ENCODE measurements at places on chromosomes 2 and 18. TPM values are rescaled to one million over a fixed set of nuclear protein-coding genes. Genes with fewer than 3 reads are reported as not detected.

DNA sequence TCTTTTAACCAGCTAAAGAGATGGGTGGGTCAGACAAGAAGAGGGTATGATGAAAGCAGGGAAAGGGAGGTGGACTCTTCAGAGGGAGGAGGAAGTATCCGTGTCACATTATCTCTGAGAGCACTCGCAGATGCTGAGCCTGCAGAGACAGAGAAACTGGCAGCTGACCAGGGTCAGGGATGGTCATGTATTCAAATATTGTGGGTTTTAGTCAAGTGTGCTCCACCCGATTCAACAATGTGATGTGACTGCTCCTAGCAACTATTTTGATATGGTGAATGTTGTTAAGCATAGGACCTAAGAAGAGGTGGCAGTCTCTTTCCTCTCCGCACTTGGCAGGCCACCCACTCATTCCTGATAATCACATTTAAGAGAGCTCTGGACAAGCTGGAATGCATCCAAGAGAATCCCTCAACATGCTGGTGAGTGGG is 1.3 kb upstream of the CLIP4 start:
- DNase-seq: no peak

DNA sequence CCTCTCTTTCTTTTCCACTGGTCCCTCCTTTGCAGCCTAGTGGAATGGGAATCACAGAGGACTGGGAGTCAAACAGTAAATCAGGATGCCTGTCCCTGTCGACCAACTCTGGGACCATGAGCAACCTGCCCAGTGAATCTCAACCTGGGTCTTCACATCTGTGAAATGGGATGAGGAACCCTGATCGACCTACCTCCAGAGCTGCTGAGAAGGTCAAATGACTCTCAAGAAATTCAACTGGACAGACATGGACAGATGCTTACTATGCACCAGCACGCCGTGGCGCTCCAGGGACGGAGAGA is 73.3 kb upstream of the TAF1B start:
- no peak for DNase-seq

GRCh38 chr2:208366215-208367127 is 40.1 kb upstream of the PTH2R start:
- DNase-seq: no peak

DNA sequence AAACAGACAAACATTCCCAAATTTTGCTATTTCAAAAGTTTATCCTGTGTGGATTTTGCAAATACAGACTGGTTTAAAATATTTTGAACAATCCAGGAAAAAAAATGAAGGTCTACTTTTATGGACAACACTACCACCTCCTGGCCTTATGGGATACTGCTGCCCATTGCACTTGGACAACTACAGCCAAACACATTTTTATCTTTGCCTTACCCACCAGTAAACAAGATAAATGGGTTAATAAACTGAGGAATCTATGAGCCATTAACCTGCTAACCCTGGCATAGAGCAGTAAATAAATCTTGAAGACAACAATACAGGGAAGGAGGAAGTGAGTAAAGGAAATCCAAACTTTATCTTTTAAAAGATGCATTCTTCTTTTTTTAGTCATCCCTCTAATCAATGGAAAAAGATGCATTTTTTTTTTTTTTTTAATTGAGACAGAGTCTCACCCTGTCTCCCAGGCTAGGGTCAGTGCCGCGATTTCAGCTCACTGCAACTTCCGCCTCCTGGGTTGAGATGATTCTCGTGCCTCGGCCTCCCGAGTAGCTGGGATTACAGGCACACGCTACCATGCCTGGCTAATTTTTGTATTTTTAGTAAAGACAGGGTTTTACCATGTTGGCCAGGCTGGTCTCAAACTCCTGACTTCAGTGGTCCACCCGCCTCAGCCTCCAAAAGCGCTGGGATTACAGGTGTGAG is 2.1 kb upstream of the SPIRE1 start:
- peak; percentile 27 for DNase-seq

DNA sequence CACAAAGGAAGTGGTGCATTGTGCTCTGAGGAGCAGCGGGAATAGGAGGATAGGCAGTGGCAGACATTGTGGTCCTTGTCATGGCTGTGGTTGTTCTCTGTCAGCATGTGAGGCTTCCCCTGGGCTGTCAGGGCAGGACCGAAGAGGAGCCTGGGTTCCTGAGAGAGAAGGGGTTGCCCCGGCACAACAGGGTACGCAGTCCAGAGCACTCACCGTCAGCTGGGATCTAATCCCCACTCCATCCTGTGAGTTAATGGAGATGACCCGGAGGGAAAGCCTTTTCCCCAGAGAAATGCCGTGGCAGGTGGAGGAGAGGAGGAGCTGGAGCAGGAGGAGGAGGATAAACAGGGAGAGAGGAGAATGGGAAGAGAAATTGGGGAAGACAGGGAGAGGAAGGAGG is 396.7 kb upstream of the HS6ST1 start:
- no peak for DNase-seq

Gene GLI2
- not detected for total RNA-seq

DNA sequence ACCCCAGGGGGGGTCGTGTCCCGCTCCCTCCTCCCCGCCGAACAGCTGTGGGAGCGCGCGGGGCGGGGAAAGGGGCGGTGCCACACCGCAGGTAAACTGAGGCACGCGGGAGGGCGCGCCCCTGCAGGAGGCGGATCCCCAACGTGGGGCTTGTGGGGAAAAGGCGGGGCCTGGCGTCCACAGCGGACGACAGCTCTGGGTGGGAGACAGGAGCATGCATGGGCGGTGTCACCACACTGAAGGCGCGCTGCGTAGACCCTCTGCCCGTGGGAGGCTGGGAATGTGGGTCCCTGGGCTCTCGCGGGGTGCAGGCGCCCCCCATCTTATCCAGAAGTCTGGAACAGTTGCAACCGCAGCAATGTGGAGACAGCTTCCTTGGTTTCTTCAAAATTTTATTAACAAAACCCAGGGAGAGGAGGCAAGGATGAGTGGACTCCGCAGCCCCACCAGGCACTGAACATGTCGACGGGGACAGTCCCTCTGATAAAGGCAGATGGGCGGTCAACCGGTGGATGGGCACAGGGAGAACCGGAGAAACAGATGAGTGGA is 723 bp upstream of the MBD1 start:
- DNase-seq: no peak

DNA sequence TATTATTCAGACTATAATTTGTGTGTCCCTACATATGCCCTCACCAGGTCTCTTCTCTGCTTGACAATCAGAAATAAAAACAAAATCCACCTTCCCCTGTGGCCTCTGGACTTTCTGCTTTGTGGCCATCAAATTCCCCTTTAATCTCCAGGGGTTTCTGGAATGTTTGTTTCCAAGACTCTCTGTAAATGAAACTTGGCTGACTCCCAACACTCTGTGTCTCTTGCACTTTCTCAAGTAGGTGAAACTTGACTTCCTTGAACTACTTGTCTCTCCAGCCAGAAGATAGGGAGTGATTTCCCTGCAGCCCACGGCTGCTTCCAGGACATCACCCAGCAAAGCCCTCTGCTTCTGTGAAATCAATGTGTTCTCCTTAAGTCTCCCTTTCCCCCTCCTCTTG is 54.1 kb upstream of the AQP4 start:
- DNase-seq: no peak

DNA sequence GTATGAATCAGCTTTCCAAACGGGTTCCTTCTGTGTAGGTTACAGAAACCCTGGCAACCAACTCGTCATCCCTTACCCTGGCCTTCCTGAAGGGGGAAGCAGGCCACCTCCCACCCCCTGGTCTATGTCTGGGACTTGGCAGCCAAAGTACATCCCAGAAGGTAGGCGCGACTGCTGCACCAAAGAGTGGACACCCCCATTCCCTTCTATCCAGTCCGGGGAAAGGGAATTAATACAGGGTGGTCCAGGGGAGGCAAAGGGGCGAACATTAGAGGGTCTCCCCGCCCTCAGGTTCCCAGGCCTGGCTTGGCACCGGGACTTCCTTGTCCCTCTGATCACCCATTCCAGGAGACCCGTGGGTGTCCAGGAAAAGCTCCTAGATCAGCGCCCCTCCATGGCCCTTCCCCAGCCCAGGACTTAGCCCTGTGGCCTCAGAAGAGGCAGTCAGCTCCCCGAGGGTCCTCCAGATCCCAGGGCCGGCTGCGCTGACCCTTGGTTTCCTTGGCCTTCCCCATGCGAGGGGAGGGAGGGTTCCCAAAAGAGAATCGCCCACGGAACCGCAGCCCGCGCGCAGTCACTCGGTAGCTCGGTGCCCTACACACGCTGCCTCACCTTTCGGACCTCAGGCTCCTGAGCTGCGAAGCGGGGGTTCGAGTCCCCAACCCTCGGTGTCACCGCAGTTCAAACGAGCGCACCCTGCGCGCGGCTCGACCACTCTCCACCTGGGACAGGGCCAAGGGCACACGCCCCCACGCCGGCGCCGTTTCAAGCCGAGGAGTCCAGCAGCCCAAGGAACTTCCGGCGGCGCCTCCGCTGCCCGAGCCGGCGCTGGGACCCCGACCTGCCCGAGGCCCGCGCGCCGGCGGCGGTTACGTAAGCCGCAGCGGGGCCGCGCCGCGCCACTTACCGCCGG is at the start of gene PER2:
Gene PER2, minus strand, starts transcription at position 874 of the 913 bp plus-strand sequence. CDS start 10,674 bp downstream, outside the sequence.
- peak; percentile 20 for DNase-seq

GRCh38 chr2:100293341-100294161 is 28.8 kb downstream of the LONRF2 start:
- no peak for DNase-seq

Gene DSG1
- total RNA-seq: not detected

GRCh38 chr18:52678034-52678433 is 338.0 kb downstream of the DCC start:
- no peak for DNase-seq

DNA sequence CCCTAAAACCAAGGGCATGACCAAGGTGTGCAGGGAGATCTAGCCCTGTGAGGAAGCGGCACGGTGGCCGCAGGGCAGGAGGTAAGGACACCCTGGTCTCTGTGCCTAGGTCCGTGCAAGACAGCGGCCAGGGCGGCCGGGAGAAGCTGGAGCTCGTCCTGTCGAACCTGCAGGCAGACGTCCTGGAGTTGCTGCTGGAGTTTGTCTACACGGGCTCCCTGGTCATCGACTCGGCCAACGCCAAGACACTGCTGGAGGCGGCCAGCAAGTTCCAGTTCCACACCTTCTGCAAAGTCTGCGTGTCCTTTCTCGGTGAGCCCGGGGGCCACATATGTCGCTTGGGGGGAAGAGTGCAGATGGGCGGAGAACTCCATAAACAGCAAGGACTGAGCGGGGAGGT is 235.4 kb downstream of the ATAD2B start:
- DNase-seq: no peak

DNA sequence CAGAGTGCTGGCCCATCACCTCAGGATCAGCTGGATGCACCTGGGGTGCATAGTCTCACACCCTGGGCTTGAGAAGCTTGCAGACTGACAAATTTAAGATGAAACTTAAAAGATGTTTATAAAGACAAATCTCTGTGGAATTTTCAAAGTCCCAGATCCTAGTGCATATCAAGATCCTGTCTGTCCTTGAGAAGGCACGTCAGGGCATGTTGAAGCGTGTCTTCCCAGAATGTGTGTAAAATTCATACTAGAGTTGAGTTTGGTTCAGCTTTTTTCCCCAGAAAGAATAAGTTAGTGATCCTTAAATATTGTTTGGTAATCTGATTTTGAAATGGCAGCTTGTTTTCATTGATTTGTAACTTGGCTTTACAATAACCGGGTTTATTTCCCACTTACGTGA is 27.5 kb downstream of the INSIG2 start:
- DNase-seq: no peak

Gene ACMSD
- total RNA-seq: not detected

DNA sequence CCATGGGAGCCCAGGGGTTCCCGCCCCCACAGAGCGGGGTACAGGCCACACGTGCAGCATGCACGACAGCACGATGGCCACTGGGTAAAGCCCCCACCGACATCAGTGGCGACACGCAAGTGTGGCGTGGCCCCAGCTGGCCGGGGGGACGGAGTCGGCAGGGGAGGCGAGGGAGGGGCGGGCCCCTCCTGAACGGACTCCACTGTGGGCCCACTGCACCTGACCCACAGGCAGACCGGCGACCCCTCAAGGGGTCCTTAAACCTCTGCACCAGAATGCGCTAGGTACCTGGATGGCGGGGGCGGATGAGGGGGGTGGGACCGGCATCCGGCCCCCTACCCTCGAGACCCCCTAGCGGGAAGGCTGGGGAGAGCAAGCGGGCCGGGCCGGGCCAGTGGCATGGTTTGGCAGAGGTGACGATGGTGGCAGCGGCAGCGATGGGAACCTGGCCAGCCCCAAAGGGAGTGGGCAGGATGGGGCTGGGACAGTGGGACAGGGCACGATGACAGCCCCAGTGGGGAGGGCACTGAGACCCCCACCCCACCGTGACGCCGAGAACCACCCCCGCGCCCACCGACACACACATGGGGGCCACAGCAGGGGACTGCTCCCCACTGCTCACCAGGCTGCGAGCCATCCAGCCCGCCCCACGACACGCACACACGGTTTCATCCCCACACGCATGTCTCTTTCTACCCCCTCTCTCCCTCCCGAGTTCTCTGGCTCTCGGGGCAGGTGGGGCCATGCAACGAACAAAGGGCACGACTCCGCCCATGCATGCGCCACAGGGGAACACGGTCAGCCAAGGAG is 91.9 kb upstream of the ANKRD30BL start:
- no peak for DNase-seq

Gene IL1A
- 1.6 TPM for total RNA-seq

DNA sequence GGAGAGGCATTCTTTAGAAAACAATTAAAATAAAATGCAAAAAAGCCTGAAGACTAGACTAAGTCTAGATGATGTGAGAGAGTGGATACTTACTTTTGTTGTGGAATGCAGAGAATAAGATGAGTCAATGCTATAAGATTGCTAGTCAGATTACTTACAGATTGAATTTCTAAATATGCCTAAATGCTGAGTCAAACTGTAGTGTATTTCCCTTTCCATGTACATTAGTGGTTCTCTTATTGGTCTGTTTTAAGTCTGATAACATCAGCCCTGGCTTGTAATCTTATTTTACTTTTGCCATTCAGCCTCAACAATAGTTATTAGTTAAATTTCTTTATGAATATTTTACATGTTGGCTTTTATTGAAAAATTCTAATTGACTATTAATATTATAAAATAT is 702.7 kb downstream of the SOCS6 start:
- no peak for DNase-seq

DNA sequence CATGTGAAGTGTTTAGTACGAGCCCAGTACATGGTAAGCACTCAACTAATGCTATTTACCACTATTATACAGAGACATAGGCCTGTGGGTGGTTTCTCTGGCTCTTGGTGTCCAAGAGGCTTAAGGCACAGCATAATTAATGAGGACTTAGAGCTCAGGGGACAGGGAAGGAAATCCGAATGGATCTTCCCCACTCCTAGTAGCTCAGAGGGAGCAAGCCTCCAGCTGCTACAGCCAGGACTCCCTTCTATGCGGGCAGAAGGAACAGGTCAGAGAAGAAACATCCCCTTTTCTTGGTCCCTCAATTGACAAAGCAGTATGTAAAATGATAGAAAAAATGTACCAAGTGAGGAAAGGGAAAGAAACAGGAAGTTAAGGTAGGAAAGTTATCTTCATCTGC is 261.3 kb upstream of the STON1 start:
- DNase-seq: no peak

- DNase-seq: no peak
Measured at GRCh38 chr2:196482119-196483065, 157.1 kb upstream of the CCDC150 start.

Gene UGT1A8
- total RNA-seq: not detected
